RPMI7951 (cell line): ENCODE measurements at places on chromosomes 13 and 19. TPM values are rescaled to one million over a fixed set of nuclear protein-coding genes. Genes with fewer than 3 reads are reported as not detected.

- DNase-seq: no peak
Observed at GRCh38 chr19:46021531-46022041, 1.3 kb downstream of the PGLYRP1 start.

DNA sequence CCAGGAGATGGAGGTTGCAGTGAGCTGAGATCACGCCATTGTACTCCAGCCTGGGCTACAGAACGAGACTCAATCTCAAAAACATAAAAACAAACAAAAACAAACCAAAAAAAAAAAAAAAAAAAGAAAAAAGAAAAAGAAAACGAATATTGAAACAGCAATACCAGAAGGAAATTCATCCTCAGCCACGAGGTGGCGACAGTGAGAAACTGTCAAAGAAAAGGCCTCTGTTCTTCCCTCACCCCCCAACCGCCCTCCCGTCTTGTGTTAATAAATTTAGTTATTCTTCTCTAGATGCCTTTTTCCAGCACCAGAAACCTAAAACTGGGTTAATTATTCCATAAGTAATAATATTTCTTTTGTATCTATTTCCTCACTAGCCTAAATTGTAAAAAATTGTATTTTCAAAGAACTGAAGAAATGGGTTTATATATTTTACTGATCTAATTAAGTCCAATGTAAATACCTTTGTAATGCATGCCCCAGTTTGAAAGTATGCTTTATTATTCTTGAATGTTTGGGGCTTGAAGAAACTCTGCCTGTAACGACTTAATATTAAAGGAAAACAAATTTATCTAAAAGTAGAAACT, 38.6 kb downstream of the LIG4 start:
- DNase-seq: no peak

DNA sequence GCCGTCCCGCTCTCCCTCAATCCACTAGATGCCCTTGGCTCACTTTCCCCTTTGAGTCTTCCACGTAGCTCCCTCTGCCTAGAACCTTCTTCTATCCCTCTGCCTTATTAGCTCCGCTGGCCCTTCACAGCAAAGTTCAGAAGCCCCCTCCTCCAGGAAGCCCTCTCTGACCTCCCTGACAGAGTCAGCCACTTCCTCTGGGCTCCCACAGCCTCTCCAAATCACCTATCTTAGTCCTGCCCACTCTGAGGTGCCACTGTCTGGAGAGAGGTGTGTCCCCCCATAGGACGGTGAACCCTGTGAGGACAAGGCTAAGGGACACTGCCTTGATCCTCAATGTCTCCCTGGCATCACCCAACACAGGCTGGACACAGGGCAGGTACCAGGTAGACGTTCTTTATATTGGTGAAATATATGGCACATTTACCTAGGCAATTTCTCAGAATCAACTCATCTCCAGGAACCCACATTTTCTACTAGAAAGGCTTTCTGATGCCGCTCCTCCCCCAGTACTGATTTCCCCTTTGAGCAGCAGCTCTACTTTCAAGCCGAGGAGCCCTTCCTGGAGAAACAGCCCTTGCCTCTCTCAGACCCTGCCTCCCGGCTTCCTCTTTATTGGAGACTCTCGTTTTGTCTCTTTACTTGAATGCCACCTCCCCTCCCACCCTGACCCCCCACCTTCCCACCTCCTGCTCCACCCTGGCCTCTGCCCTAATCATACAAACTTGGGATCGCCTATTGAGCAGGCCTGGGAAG, 3.4 kb upstream of the TGFB1 start:
- DNase-seq: no peak

DNA sequence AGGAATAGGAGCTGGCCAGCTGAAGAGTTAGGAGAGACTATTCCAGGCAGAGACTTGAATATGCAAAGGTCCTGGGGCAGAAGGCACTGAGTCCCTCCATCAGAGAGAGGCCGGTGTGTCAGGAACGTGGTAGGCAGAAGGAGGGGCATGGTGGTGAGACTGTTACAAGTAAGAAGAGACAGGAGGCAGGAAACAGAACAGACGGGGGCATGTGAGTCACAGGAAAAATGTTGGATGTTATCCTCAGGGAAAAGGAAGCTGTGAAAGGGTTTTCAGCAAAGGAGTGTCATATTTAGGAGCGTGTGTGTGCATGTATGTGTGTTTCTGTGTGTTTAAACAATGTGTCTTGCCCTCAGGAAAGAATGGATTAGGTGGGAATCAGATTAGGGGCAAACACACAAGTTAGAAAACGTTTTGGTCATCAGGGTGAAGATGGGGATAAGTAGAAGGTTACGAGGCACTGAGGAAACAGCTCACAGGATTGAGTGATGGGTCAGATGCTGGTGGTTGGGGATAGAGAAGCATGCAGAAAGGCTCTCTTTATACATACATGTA, 1.1 kb downstream of the EDDM13 start:
- peak; percentile 58 for DNase-seq

DNA sequence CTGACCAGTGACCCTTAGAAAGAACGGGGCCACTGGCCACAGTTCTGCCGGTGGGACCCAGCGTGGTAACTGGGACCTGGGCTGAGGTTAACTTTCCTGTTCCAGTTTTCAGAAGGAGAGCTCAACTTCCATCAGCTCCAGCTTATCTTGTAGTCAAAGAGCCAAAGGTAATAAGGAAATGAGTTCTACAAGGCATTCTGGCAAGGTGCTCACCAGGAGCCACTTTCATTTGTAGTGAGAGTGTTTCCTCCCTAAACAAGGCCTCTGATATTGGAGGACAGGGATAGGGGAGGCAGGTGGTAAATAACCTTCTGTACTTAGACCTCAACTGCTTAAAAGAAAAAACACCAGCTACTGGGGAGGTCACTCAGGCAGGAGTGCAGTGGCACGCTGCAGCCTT, 38.1 kb downstream of the PBX4 start:
- DNase-seq: no peak

- peak; percentile 53 for DNase-seq
Observed at GRCh38 chr19:10112037-10112761, 706 bp downstream of the P2RY11 start.

GRCh38 chr13:40394304-40394985, 272.0 kb downstream of the FOXO1 start:
- DNase-seq: peak; percentile 17

DHDH gene
- not detected in 2 replicates for total RNA-seq

KIRREL2 gene
- 0.10 TPM in 1 of 2 replicates, not detected in the other for total RNA-seq
